ENCODE measurements at places on chromosomes 4 and X. TPM values are rescaled to one million over a fixed set of nuclear protein-coding genes. Genes with fewer than 3 reads are reported as not detected.

DNA sequence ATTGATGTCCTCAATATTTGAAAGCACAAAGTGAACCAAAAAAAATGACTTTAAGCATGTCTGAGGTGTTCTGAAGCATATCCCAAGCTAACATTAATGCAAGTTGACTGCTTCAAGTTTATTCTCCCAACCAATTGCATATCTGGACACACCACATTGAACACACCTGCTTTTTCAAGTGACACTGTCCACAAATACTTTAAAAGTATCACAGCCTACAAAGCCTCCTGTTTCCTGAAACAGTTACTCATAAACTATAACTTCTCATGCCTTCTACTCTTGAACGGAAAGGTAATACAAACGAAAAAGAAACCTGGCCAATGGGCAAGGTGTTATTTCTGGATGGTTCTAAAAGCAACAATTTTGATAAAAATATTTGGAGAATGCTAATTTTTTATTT is 1.1 kb downstream of the CDKL2 start:
- no peak for DNase-seq

- DNase-seq: no peak
Measured at GRCh38 chrX:149715468-149715867, 3.6 kb downstream of the MAGEA11 start.

MAGEE2 gene
- not detected for polyA plus RNA-seq

MTHFD2L gene
- polyA plus RNA-seq: 5.7 TPM

- DNase-seq: no peak
Measured at GRCh38 chr4:3399277-3400194, 42.2 kb upstream of the HGFAC start.

Measured in immature natural killer cell (primary cell).